ENCODE measurements at places on chromosomes 2 and 18.
A peak's percentile ranks its signal among the peaks of the same experiment; 100 is the strongest.

- no peak for DNase-seq
These were observed 756 bp upstream of the NAGK start for GRCh38 chr2:71067567-71068217.

GRCh38 chr18:35553300-35553699 is 28.2 kb upstream of the GALNT1 start:
- no peak for DNase-seq

GRCh38 chr2:4551691-4552474 is 848.5 kb downstream of the DCDC2C start:
- DNase-seq, result no peak

DNA sequence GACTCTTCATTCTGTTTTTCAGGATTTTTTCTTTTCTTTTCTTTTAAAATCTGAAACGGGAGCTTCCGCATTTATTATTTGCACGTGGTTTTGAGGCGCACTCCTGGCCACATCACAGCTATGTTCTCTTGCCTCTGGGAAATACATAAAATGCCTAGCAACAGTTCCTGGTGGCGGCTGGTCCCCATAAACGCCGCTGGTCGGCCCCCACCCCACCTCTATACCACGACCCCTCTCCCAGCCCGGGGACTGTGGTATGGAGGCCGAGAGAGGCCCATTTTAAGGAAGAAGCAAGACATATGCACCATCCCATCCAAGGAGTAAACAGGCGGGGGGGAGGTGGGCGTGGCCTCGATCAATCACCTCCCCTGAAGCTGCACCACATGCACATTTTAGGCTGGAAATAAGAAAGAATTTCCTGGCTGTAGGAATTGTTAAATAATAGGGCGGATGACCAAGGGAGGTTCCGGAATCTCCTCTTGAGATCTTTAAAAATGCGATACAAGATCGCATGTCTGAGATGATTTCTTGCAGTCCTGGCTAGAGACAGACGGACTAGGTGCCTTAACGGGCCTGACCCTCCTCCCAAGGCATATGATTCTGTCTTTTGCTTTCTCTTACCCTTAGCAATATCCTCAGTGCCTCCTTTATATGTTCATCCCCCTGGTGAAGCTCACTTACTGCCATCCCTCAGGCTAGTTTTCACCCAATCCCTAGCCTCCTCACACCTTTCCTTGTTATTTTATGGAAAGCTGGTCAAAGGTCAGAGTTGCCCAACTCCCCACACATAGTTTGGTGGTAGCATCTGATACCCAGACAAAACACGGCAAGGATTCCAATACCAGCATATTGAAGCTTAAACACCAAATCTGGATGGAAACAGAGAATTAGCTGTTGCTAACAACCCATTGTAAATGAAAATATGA is 82.4 kb downstream of the BCL2 start:
- peak; percentile 77 for DNase-seq

DNA sequence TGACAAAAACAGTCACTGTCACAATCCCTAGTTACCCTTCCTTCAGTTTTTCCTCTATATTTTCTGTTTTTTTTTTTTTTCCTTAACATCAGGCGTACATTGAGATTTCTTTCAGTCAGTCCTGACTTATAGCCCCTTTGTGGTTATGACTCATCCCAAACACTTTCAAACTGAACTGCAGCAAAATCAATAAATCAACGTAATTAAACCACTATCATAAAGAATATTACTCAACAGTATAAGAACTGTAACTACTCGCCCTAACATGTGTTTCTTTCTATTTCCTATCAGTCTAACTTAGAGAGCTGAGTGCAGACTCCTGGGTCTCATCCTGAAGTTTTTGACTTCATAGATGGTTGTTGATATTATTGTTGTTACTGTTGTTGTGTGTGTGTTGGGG is 523.5 kb downstream of the LRRTM4 start:
- peak; percentile 89 for DNase-seq

- DNase-seq, result peak; percentile 74
These were observed 2.9 kb upstream of the BCL2L11 start for GRCh38 chr2:111117598-111118480.

DNA sequence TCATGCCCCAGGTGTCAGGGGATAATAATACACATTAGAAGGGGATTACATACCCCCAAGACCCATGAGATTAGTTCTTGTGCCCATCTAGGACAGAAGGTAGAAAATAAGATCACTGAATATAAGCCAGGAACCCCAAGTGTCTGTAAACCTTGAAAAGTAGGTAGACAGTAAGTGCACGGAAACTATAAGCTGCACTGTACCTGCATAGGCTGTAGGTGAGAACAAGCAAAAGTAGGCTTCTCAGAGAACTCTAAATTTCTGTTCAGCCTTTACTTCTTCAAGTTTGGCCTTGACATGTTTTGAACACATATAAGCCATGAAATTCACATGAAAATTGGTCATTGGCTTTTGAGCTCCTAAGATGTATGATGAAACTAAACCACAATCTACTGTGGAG is 113.0 kb upstream of the FSIP2 start:
- DNase-seq, result peak; percentile 48

GRCh38 chr2:126826491-126826890 is 72.2 kb upstream of the TEX51 start:
- no peak for DNase-seq

DNA sequence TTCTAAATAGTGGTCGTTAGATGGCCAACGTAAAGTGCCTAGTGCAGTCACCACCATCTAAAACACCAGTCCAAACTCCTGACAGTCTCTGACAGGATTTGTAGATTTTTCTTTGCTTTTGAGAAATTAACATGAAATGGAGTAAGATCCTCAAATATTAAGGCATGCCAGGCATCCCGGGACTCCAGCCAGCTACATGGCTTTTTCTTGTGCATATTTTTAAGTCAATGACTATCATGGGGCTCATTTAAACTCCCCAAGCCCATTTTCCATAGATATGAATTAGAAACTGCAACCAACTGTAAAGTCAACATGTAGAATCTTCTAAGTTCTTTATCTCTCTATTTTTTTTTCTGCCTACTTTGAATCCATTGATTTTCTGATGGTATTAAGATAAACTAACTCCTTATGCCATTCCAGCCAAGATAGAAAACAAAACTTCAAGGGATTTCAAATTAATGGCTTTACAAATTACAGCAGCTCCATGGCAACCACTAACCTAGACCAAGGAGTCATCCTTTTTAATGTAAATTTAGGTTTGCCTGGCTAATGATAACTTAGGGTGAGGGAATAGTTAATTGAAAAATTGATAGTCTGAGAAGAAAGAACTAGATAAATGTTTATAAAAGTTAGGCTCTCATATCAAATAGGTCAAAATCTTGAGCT is 764.1 kb upstream of the NXPH2 start:
- DNase-seq, result no peak

- peak; percentile 5 for DNase-seq
These were observed 228.7 kb upstream of the RND3 start for GRCh38 chr2:150716186-150716585.

DNA sequence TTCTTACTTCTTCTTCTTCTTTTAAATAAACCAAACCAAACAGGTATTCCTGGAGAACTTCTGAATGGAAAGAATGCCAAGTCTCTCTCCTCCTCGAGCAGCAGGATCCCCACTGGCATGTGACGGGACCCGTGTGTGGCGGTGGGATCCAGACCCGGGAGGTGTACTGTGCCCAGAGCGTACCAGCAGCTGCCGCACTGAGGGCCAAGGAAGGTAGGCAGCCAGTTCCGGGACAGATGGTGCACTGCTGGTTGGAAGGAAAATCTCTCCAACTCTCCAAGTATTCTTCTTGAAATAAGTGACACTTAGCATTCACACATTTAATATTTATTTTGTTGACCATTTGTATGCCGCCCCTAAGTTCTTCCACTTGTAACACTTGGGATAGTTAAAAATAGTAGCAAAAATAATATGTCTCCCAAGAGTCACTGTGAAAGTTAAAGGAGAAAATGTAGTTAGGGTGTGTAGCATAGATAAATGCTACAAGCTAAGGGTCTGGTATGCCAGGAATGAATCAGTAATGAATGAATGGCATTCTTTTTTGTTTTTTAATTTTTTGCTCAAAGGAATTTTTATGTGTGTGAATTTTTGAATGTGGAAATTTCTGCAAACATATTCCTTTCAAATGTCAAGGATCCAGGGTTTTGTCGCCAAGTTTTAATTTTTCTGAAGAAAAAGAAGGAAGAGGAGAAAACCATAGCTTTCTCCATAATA is 349.9 kb downstream of the THSD7B start:
- DNase-seq, result no peak

All from amniotic epithelial cell (primary cell).